ENCODE measurements at places on chromosomes 12 and 14. TPM values are rescaled to one million over a fixed set of nuclear protein-coding genes. Genes with fewer than 3 reads are reported as not detected.

DNA sequence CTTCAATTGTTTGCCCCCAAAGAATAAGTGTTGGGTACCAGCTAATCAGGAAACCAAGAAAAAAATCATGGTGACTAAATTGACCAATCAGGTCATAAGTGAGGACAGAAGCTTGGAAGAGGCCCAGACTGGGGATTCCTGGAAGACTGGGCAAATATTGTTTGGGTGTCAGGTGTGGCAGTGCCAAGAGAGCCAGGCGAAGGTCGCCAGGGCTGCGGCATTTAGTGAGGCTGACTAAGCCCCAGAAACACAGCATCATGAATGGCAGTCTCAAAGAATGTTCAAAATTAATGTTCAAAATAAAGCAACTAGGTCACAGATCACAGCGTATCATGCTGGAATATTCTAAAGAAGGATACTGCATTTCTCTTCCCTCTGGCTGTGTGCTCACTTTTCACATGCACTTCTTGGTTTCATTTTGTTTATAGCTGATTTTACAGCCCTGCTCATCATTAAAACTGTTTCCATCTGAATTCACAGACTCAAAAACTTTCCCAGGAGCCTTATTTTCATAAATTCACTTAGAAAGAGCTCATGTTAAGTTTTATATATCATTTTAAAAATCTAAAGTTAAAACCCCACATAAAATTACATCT is 85.3 kb upstream of the OVCH1 start:
- no peak overlapping the region for H3K4me3 ChIP-seq
- H3K27ac ChIP-seq: no peak overlapping the region
- H3K4me1 ChIP-seq: peaks cover 32% of the 10 kb centered on the region
- no peak for DNase-seq
- H3K27me3 ChIP-seq: no peaks in the 10 kb centered on the region

GRCh38 chr12:29943683-29944082 is 159.9 kb upstream of the TMTC1 start:
- H3K4me3 ChIP-seq: no peak overlapping the region
- peak overlapping the region; percentile 34 for H3K27ac ChIP-seq
- peaks cover 6% of the 10 kb centered on the region for H3K36me3 ChIP-seq
- H3K4me1 ChIP-seq: peaks cover 16% of the 10 kb centered on the region

- H3K4me3 ChIP-seq: no peak overlapping the region
- no peaks in the 10 kb centered on the region for H3K27me3 ChIP-seq
- no peaks in the 10 kb centered on the region for H3K36me3 ChIP-seq
- DNase-seq: no peak
- no peaks in the 10 kb centered on the region for H3K4me1 ChIP-seq
Measured at GRCh38 chr12:90585640-90586304, 369.2 kb downstream of the CCER1 start.

DNA sequence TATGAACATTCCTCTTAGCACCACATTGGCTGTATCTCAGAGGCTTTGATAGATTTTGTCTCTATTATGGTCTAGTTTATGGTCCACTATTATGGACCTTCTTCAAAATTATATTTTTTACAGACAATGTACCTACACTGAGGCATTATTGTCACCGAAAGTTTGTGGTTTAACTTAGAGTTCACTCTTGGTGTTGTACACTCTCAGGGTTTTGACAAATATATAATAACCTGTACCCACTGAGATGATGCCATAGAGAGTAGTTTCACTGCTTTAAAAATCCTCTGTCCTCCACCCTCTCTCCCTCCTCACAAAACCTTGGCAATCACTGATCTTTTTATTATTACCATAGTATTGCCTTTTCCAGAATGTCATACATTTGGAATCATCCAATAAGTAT is 528.2 kb downstream of the SLC6A15 start:
- peaks cover 9% of the 10 kb centered on the region for H3K27me3 ChIP-seq
- peaks cover 6% of the 10 kb centered on the region for H3K4me1 ChIP-seq
- H3K27ac ChIP-seq: no peak overlapping the region
- no peak for DNase-seq
- H3K36me3 ChIP-seq: no peaks in the 10 kb centered on the region

DNA sequence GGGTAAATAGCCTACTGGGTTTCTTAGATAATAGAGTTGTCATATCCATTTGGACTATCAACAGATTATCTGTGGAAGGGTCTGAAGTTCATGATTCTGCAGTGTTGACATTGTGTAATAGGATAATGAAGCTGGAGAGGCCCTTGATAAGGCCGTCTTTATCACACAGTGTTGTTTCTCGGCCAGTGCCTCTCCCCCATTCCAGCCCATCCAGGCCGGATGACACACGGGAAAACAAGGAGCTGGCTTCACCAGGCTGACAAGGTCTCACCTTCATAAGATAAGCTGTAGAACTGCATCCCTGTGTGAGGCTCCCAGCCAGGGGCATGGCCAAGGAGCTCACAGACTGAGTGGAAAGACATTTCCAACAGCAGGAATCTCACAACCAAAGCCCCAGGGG is 8.7 kb upstream of the EML1 start:
- no peak overlapping the region for H3K27ac ChIP-seq
- no peaks in the 10 kb centered on the region for H3K4me1 ChIP-seq
- no peak for DNase-seq
- no peak overlapping the region for H3K4me3 ChIP-seq
- H3K36me3 ChIP-seq: no peaks in the 10 kb centered on the region

DNA sequence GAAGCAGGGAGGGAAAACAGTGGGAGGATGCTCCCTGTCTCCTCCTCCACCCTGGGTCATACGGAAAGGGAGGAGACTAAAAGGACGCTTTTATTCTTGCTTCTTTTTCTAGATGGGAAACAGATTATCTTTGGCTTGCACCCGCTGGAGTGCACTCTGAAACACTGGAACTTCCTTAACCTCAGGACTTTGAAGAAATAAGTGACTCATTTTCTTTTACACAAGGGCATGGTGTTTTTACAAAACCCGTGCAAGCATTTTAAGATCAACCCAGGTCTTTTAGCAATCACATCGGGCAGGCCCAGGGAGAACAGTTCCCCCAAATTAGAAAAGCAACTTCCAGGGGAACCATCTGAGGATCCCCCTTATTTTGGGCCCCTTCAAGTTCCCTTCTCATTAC is 80.9 kb upstream of the TSPAN11 start:
- H3K27me3 ChIP-seq: peaks cover 15% of the 10 kb centered on the region
- no peaks in the 10 kb centered on the region for H3K4me1 ChIP-seq
- no peak overlapping the region for H3K4me3 ChIP-seq
- no peaks in the 10 kb centered on the region for H3K36me3 ChIP-seq
- no peak for DNase-seq

- H3K4me1 ChIP-seq: peaks cover 5% of the 10 kb centered on the region
- no peak for DNase-seq
- H3K4me3 ChIP-seq: no peak overlapping the region
- no peaks in the 10 kb centered on the region for H3K36me3 ChIP-seq
- H3K27ac ChIP-seq: no peak overlapping the region
Measured at GRCh38 chr14:37089410-37089809, 83.0 kb downstream of the SLC25A21 start.

DNA sequence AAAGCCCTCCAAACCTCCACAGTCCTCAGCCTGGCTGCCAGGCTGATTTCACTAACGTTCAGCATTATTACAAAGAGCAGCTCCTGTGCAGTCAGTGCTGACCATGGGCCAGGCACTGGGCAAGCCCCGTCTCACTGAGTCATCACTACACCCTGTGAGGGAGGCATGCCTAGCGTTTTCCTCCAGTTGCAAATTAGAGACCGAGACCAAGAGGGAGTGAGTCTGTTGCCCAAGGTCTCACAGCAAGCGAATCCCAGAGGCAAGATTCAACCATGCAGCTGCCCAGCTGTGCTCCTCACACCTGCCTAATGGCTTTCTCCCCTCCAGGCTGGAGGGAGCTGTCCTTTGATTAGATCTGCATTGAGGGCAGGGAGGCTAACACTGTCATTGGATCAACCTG is 229.3 kb upstream of the LHX5 start:
- no peak for DNase-seq
- H3K4me3 ChIP-seq: no peak overlapping the region
- H3K27ac ChIP-seq: no peak overlapping the region
- H3K27me3 ChIP-seq: peaks cover 44% of the 10 kb centered on the region
- H3K36me3 ChIP-seq: no peaks in the 10 kb centered on the region

DNA sequence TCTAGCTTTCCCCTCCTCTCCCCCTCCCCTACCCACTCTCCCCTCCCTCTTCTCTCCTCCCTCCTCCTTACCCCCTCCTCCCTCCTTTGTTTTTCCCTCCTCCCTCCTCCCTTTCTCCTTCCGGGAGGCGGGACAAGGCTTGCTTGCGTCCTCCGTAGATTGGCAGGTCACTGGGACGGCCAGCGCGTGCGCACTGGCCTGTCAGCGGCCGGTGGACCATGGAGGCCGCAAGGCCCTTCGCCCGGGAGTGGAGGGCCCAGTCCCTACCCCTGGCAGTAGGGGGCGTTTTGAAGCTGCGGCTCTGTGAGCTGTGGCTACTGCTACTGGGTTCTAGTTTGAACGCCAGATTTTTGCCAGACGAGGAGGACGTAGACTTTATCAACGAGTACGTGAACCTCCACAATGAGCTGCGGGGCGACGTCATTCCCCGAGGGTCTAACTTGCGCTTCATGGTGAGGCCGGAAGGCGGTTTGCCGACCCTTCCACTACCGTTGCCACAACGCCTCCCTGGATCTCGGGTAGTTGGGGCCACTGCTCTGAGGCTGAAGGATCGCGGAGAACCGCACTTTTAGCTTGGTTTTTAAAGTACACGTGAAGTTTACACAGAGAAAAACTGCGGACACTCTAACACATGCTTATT is at the start of gene GLIPR1L2:
Gene GLIPR1L2, plus strand, starts transcription at position 191 of the 640 bp plus-strand sequence. Its CDS starts 28 bp downstream, at position 219.
- no peaks in the 10 kb centered on the region for H3K27me3 ChIP-seq
- H3K4me3 ChIP-seq: peak within 1 kb of the TSS; percentile 83
- H3K4me1 ChIP-seq: peaks cover 36% of the 10 kb centered on the region
- H3K36me3 ChIP-seq: no peaks in the 10 kb centered on the region
- peak within 1 kb of the TSS; percentile 91 for H3K27ac ChIP-seq

DNA sequence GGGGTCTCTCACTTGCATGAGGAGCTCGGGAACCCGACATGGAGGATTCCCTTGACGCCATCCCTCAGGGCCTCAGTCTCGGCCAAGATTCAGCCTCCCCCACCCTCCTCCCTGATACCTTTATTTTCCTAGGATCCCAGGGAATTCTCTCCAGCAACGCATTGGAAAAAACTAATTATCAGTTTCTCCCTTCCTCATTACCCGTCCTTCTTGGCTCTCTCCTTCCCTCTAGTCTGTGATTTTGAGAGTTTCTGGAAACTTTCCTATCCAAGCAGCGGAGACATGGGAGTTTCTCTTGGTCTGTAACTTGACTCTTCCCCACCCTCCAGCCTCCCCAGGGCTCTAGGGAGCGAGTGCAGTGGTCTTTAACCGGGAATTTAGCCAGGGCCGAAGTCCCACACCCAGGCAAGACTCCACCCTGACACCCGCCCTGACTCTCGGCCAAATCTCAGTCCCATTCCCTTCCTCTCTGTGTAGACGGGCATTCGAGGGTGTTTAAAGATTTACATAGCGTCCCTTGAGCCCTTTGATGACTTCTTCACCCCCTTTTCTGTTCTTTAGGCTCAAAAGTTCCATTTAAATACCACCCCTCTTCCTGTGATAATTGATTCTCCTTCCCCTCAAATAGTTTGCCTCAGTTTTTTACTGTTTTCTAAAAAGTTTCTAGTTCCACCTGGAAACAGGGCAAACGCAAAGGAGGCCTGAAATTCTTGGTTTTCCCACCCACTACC is 6.7 kb downstream of the HOXC5 start:
- H3K36me3 ChIP-seq: no peaks in the 10 kb centered on the region
- DNase-seq: no peak
- H3K4me1 ChIP-seq: no peaks in the 10 kb centered on the region
- H3K4me3 ChIP-seq: no peak overlapping the region
- no peak overlapping the region for H3K27ac ChIP-seq

DNA sequence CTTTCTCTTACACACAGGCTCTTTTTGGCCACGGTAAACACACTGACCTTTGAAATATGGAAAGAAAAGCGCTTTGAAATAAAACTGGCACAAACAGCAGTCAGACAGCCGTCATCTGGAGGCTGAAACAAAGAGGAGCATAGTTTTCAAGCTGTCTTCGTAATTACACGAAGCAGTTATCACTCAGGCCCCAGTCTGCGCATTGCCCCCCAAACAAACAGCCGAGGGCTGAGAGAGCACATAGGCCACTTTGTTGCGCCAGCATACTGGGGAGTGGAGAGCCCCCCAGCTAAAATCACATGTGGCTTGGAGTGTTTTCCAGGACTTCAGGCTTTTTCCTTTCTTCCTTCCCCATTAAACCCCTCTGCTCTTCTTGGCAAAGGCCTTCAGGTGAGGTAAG is 142.9 kb upstream of the BTG1 start:
- DNase-seq: no peak
- H3K4me1 ChIP-seq: peaks cover 13% of the 10 kb centered on the region

DNA sequence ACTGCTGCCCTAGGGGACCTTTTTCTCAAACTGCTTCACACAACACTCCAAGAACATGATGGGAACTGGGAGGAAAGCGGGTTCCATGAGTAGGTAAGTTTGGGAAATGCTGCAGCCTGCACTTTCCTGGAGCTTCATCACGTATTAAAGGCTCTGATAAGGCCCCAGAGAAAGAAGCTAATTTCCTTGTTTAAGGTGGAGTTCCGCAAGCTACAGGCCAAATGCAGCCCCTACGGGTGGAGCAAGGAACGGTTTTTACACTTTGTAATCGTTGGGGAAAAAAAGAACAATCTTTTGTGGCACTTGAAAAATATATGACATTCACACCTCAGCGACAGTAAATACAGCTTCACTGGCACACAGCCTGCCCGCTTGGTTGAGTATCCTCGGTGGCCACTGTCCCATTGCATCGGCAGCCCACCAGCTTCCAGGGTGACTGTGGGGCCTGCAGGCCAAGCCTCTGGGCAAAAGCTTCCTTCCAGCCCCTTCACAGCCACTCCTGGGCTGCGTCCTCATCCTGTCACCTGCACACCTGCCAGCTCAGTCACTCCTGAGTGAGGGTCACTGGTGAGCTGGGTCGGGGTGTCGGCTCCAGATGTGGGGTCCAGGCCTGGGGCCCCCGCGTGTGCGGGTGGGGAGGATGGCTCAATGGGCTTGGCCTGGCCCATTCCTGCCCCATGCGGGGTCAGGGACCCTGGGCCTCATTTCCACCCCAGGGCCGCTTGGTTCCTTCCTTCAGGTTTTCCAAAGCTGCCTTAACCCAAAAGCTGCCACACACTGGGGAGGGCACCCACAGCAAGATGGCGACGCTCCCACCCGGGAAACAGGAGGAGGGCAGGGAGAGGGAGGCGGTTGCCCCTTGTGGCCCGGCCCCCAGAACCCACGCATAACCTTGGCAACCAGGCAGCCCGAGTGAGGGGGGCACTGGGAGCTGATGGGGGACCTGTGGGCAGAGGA is 2.4 kb downstream of the AMN start:
- no peak overlapping the region for H3K4me3 ChIP-seq
- H3K4me1 ChIP-seq: no peaks in the 10 kb centered on the region
- H3K27ac ChIP-seq: no peak overlapping the region
- H3K36me3 ChIP-seq: no peaks in the 10 kb centered on the region
- H3K27me3 ChIP-seq: no peaks in the 10 kb centered on the region
- DNase-seq: no peak

- no peak overlapping the region for H3K4me3 ChIP-seq
- H3K27ac ChIP-seq: no peak overlapping the region
- H3K27me3 ChIP-seq: no peaks in the 10 kb centered on the region
- no peak for DNase-seq
- peaks cover 19% of the 10 kb centered on the region for H3K36me3 ChIP-seq
Measured at GRCh38 chr12:120216742-120217605, 16.1 kb upstream of the RPLP0 start.

OR4E2 gene
- total RNA-seq: not detected

CLEC4D gene
- not detected for total RNA-seq

HCAR1 gene
- not detected for total RNA-seq

ADCK1 gene
- 7.7 TPM for total RNA-seq

WNT1 gene
- total RNA-seq: not detected

CFAP54 gene
- 0.15 TPM for total RNA-seq

Data from chondrocyte (in vitro differentiated cells).